ENCODE measurements at places on chromosomes 12 and 14.

DNA sequence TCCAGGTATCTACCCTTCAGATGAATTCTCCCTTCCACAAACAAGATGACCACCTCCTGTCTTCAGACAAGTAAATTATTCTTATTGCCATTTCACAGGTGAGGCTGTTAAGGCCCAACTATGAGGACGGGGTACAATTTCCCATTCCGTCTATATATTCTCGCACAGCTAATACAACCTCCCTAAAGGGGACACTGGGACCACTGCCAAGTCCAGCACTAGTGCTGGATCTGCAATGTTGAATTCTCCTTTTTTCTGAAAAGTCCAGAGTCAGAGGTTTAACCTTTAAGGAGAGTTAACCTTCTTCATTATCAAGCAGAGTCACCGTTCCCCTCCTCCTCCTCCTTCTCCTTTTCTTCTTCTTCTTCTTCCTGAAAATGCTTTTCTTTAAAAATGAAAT is 130.4 kb upstream of the PARP11 start:
- no peak for DNase-seq

- DNase-seq, result no peak
These were observed 14.3 kb upstream of the RIN3 start for GRCh38 chr14:92499234-92499633.

DNA sequence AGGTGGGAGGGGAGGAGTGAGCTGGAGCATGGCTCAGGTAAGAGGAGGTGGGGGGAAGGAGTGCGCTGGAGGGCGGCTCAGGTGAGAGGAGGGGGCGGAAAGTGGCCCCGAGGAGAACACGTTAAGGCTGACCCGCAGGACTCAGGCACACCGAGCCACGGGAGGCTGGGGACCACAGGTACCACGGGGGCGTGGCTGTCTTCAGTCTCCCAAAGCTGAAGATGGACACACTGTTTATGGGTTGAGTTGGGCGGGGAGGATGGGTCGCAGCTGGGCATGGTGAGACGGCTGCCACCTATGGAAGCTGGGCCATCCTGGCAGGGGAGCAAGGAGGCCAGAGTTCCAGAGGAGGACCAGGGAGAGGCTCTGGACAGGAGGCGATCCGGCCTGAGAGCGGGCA is 23.5 kb downstream of the UBR7 start:
- DNase-seq, result no peak

GRCh38 chr12:109069307-109070271 is 17.2 kb downstream of the USP30 start:
- no peak for DNase-seq

DNA sequence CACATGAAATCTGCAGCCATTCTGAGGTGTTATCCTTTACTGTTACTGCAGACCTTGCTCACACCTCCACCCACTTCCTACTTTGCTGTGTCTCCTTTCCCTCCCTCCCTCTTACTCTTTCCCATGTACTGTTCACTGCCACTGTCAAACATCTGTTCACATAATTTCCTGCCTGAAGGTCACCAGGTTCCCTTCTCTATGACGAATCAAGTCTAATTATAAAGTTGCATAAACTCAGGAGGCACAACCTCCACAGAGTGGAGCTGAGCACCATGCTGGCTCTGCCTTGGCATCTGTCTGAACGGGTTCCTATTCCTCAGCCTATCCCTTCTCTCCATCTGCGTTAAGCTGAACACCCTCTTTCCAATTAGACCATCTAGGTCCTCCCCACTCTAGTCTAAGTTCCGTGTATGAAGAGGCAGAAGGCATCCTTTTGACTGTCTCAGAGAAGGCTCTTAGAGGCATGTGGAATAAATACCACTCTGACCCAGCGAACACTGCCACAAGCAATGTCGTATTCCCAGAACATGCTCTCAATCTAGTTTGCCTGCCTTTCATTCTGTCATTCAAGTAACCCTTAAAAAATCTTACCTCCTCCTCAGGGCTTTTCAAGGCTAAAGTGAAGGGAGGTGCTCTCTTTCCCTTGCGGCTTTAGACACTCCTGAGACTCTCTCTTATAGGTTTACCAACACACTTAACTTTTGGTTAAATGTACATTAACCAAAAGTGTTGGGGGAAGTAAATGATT is 48.7 kb downstream of the ACADS start:
- no peak for DNase-seq

GRCh38 chr14:45699471-45699870 is 446.5 kb upstream of the MIS18BP1 start:
- no peak for DNase-seq

- DNase-seq, result no peak
These were observed 31.7 kb upstream of the DYNC1H1 start for GRCh38 chr14:101932673-101933072.

- peak; percentile 20 for DNase-seq
These were observed 386.7 kb upstream of the NOVA1 start for GRCh38 chr14:26984311-26985177.

DNA sequence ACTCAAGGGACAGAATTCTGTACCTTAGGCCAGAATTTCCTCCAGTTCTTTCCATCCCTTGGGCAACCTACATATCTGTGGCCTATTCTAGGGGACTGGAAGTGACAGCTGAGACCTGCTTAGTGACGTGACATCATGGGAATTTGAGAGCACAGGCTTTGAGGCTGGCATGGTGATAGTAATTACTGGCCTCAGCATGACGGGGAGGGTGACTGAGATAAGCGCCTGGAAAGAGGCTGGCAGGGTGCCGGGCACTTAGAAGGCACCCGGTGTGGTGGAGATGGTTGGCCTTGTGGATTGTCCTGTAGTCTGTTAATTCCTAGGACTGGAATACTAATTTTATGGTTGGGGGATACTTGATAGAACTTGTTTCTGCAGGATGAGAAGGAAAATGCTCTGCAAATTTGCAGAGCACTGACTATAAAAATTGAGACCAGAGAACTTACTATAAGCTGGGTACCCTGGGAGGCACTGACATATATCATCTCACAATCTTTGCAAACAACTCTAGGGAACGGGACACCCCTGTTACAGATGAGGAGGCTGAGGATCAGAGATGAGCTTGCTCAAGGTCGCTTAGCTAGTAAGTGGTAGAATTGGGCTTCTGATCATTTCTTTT is 42.2 kb upstream of the TBX3 start:
- DNase-seq, result no peak

DNA sequence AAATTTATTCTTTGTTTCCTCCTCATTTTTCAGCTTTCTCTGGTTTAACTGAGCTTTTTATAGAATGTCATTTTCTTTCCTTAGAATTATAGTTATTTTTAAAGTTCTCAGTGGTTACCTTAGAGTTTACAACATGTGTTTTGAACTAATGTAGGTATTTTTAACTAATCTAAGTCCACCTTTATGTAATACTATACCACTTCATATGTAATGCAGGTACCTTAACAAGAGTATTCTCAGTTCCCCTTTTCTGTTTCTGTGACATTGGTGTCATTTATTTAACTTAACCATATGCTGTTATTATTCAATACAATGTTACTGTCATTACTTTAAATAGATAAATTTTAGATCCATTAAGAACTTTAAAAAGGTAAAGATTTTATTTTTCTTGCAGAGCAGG is 30.3 kb upstream of the KCNC2 start:
- DNase-seq, result no peak

DNA sequence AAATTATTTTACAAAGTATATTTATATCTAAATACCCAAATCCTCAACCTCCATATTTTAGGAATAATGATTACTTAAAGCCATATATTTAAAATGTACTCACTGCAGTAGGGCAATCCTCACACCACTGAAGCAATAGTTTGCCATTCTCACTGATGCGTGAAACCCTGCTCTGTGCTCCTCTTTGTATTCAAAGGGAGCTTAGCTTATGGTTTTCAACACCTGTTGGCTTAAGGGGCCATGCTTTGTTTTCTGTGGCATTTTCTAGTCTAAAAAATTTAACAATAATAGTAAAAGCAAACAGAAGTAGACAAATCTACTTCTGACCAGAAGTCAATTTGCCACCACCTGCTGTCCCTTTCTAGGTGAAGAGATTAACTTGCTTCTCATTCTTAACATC is 294.6 kb downstream of the FLRT2 start:
- no peak for DNase-seq

DNA sequence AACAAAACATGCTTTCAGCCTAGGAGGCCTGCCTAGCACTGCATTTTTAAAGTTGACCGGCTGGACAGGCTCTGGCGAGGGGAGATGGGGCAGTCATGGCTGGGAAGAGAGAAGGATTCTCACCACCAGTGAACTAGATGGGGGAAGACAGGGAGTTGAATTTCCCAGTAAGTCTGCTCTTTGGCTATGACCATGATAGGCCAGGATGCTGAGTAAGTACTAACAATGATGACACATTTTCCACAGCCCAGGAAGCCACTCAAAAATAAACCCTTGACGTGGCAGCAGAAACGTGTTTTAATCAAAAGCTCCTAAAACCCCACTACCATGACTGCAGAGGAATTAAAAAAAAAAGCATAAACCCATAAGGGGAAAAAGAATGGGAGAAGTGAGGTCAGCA is 19.0 kb downstream of the KCTD10 start:
- DNase-seq, result no peak

- no peak for DNase-seq
These were observed 17.0 kb upstream of the MIS18BP1 start for GRCh38 chr14:45270031-45270430.

DNA sequence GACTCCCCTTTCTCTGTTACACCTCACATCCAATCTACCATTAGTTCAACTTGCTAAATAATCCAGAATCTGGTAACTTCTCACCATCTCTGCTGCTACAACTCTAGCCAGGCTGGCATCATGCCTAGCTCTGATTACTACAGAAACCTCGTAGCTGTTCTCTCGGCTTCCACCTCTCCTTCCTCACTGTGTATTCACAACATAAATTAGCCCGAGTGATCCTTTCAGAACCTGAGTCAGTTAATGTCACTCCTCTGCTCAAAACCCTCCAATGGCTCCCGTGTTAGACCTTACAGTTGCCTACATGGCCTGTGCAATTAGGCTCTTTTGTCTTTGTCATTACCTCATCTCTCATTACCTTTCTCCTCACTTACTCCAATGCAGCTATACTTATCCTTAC is 139.4 kb downstream of the PDE3A start:
- no peak for DNase-seq

GRCh38 chr12:64034901-64035576 is 187.1 kb downstream of the KICS2 start:
- DNase-seq, result no peak

DNA sequence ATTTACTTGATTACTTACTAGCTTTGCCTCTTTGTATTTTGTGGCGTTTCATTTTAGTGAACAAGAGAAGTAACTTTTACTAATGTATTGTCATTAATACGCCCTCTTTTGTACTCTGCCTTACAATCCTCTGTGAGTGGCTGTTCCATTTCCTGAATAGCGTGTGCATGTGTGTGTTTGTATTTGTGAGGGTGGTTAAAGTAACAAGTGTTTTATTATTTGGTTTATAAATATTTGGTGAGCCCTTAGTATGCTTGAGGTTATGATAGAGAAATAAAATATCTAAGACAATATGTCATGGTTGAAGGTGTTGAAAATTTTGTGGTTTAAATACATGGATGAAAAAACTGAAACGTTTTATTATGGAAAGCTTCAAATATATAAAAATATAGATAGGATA is 71.7 kb upstream of the REP15 start:
- DNase-seq, result no peak

DNA sequence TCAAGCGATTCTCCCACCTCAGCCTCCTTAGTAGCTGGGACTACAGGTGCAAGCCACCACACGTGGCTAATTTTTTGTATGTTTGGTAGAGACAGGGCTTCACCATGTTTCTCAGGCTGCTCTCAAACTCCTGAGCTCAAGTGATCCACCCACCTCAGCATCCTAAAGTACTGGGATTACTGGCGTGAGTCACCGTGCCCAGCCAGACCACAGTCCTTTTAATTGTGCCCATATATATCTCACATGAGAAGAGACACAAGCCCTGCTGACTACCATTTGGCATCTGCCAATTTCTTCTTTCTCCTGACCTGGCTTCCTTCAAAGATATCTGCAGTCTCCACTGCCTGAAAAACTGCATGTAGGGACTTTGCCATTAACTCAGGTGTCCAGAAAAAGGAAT is 142.5 kb downstream of the DPY19L2 start:
- DNase-seq, result no peak

DNA sequence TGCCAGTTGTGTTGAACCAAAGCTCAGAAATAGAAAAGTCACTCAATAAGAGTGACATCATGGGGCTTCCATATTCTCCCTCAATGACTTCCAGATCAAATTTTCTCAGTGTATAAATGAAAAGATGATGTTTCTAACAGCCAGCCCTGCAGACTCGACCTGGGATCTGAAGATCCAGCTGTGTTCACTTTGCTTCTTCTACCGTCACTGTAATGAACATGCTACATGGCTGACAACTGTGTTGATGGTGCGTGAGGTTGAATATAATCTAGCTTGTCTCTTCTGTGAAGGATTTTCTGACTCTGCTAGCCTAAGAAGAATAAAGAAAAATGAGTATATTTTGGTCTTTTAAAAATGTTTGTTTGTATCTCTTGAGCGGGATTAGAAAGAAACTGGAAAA is 577.8 kb downstream of the ETNK1 start:
- DNase-seq, result no peak

DNA sequence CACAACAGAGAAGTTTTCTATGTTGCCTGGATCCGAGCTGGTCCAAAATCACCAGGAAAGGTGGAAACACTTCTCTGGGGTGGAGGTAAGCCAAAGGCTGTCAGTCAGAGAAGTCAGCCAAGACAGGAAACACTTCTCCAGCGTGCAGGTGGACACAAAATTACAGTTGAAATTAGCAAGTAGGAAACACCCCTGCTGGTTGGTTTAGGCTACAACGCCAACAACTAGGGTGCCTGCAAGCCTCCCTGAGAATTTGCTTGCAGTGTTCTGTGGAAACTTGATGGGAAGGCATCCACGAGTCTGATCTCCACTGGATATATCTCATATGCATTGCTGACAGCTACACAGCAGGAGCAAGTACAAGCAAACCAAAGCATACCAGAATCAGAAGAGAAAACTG is 600.5 kb downstream of the RERGL start:
- DNase-seq, result no peak

DNA sequence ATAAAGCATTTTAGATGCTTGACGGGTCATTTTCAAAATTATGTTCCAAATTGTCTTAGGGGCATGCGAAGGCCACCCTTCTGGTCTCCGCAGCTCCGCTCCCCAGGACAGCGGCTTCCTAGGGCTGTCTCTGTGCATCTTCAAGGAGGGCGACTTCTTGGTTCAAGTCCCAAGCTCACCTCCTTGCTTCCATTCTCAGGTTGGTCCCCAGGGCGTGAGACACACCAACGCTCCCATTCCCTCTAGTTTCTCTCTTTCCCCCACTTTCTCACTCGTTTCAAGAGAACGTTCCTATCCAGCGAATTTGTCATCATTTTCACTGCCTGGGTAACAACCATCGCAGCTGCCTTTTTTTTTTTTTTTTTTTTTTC is 109.4 kb upstream of the CCND2 start:
- no peak for DNase-seq
